Peyer's patch (tissue), 4 donors: ENCODE measurements at places on chromosomes 2 and 18.

DNA sequence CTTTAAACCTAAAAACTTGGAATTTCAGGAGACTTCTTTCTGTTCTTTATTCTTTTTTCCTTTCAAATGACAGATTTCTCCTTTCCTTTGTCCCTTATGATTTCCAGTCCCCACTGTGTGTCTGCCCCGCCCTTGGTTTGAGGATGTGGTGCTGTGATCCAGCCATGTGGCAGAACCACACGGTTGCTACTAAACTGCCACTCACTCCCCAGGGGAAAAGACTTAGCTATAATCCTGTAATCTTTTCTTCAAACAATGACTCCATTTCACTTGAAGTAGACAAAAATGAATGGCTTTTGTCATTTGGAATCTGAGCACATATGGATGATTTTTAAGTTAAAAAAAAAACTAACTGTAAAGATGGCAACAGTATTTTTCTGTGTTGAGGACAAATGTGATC, 76.2 kb upstream of the STAM2 start:
- no peak for DNase-seq

DNA sequence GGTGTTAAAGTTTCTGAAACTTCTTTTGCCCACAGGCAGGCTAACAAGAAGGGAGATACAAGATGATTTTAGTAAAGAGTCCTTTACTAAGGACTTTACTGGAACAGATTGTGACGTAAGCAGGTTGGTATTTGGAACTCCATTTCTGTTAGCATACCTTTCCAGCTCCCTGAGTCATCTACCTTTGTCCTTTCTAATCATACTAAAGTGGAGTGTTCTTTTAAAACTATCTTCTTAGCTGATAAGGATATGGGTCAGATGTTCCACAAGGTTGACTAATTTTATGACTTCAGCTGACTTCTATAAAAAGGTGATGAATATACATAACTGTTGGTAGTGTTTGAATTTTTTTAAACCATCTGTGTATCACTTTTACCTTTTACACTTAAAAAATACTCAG, 21.1 kb downstream of the UGP2 start:
- DNase-seq: no peak

DNA sequence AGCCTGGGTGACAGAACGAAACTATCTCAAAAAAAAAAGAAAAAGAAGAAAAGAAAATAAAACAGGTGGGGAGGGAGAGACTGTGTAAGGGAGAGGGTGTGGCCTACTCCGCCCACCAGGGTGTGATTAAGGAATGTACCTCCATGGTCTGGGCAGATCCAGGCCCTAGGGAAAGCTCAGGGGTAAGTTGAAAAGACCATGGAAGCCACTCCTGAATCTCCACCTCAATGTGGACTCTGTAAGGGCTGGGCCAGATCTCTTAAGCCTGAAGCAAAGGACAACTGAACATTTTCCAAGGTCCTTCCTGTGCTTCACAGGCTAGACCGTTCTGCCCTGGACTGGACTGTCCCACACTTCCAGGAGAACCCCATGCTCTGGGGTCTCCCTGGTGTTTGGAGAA, 9.7 kb upstream of the ATG16L1 start:
- no peak for DNase-seq

DNA sequence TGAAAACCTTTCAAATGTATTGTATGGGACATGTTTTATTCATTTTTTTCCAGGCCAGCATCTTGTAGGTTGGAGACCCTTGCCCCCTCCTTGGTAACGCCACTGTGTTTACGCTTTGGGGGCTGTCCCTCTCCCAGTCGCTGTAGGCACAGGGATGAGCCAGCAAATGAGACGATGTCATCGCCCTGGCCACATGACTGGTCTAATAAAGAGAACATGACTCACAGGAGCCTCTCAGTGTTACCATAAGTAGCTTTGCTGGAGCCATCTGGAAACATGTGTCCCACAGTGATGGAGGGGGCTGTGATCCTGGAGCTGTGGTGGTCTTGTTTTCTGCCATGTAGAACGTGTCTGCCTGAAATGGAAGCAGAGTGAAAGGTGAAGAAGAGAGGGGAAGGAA, 78.9 kb downstream of the CD8B2 start:
- DNase-seq: no peak

- no peak for DNase-seq
Measured at GRCh38 chr2:126239320-126239955, 416.5 kb upstream of the GYPC start.

- peak; percentile 98 for DNase-seq
Measured at GRCh38 chr2:39120771-39121522, at the start of gene SOS1. SOS1 (minus strand) TSS chr2:39121051; CDS start chr2:39120422, 629 bp downstream.

DNA sequence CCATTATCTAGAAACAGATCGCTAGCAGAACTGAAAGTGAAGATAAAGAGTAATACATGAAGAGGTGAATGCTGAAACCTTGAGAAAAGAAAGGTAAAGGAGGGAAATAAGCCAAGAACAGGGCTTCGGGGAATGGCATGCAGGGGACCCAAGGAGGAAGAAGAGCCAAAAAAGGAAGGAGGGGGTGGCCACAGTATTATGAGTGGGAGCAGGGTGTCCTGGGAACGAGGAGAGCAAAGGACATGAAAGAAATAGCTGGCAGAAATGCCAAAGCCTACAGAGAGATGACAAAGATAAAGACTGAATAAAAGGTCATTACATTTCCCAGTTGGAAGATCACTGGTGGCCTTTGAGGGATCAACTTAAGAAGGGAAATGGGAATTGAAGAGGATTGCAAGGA, 82.9 kb downstream of the ACTR3 start:
- no peak for DNase-seq

DNA sequence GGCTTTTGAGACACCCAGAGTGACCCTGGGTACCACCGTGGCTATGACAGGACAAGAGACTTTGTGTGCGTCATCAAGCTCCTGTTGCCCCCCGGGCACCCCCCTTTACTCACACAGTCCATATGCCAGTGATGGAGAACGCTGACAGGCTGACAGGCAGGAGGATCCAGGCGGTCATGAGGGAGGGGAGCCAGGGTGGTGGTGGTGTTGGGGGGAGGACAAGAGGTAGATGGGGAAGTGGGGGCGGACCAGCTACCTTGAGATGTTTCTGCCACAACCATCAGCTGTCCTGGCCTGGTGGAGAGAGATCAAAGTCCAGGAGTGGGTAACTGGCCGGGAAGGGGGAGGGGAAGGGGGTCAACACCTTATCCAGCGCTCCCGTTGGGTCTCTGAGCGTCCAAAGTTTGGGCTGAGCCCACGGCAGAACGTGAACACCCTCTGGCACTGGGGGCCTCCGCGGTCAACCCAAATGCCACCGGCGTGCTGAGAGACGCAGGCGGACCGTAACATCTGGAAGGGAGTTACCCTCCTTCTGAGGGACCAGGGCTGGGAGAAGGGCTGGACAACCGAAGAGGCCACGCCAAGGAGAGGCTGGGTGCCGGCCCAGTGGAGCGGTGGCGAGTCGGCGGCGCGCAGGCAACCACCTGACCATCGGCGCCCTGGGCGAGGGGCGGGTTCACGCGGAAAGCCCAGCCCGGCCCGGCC, 575 bp downstream of the TMEM150A start:
- peak; percentile 56 for DNase-seq

GRCh38 chr18:70261141-70261788, 27.6 kb upstream of the SOCS6 start:
- DNase-seq: no peak

DNA sequence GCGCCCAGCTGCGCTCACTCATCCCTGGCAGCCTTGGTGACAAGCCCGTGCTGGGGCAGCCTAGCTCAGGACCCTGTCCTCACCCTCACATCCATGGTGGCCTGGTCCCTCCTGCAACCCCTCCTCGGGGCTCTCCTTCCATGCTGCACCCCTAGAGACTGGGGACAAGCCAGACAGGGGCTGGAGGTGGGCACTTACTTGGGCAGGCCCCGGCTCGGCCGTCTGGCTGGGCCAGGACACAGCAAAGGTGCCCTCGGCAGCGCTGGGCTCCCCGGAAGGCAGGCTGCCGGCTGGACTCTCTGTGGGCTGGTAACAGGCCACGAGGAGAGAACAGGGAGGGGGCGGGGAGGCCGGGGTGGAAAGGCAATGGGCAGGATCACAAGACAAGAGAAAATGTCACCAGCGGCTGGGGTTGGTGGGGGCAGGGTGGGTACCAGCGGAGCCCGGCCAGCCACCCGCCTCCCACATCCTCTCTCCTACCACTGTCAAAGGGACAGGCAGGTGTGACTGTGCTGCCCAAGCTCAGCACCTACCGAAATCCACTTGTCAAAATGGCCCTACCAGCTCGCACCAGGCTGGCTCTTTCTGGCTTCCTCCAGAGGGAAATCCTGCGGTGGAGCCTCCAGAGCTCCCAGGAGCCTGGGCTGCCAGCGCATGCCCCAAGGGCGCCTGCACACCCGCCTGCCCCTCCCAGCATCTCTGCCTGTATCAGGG, 54.7 kb downstream of the BIN1 start:
- DNase-seq: no peak

GRCh38 chr2:223058952-223059716, 7.1 kb downstream of the KCNE4 start:
- DNase-seq: no peak

DNA sequence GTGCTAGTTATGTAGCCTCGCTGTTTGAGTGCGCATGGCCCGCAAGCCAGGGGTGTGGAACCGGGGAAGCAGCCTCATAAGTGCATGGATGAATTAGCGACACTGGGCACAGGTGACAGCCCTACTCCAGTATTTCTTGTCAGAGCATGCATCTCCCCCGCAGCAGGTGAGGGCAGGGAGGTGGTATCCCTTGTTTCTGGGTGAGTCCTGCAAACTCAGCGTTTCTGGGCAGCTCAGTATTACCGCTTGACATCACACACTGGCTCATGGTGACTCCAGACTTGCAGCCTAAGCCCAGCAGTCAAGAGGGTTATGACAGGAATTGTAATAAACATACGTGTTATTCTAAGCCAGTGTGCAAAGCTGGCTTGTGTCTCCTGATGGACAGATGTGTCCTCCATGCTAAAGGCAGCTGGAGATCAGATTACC, 2.5 kb downstream of the CABLES1 start:
- no peak for DNase-seq

GRCh38 chr2:65866148-65866547, 433.7 kb upstream of the SPRED2 start:
- DNase-seq: no peak

GRCh38 chr2:240462073-240462706, 26.7 kb downstream of the GPC1 start:
- DNase-seq: no peak

DNA sequence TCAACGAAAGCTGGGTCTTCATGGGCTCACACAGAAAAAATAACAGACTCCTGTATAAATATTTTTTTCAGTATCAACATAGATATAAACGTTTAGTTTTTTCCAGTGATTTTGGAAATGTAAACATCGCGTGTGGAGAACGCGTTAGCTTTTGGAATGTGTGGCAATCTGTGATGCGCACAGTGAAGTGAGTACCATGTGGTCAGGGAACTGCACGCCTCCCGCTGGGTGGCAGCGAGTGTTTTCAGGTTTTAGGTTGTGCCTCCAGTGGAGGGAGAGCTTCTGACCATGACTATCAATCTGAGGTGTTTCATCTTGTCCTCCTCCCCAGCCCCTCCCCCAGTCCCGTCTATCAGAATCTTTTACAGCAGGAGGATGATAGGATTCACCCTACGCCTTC, 127.8 kb downstream of the ARHGAP28 start:
- no peak for DNase-seq

GRCh38 chr2:57075226-57075625, 891.4 kb downstream of the CCDC85A start:
- no peak for DNase-seq

- no peak for DNase-seq
Measured at GRCh38 chr2:125172181-125172580, 1147.1 kb downstream of the CNTNAP5 start.

DNA sequence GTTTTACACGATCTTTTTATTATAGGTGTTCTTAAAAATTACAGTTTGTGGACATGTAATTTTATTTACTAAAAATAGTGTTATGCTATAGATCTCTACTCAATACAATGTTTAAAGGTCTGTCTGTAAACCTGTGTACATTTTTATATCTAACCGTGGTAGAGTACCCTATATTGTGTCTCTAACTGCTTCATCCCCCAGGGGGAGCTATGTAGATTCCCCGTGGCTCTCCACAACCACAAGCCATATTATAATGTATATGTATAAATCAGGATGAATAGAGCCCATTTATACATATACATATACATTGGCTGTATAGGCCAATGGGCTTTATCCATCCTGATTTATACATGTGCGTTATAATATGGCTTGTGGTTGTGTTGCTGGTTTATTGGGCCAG, 59.4 kb downstream of the ADAM23 start:
- no peak for DNase-seq

GRCh38 chr2:152251211-152251610, 75.6 kb upstream of the STAM2 start:
- no peak for DNase-seq

GRCh38 chr18:69257861-69258458, 142.7 kb upstream of the DOK6 start:
- no peak for DNase-seq

- no peak for DNase-seq
Measured at GRCh38 chr2:46010925-46011490, 286.2 kb upstream of the EPAS1 start.

GRCh38 chr2:15894481-15895144, 45.7 kb upstream of the MYCN start:
- no peak for DNase-seq

DNA sequence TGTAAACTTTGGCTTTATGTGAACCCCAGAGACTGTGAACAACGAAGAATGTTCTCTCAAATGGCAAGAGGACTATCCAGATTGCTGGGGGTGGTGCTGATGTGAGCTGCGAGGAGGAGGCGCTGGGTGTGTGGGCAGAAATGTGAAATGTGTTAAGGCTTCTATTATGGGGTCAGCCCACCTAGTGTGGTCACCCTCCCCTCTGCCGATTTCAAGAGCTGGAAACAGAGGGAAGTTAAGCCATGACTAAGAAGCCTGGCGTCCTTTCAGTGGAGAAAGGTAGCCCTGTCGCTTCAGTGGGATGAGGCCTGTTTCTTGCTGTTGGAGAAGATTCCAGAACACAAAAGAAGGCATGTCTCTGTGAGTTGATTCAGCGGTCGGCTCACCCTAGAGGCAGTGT, 89.0 kb upstream of the KCTD1 start:
- DNase-seq: no peak

DNA sequence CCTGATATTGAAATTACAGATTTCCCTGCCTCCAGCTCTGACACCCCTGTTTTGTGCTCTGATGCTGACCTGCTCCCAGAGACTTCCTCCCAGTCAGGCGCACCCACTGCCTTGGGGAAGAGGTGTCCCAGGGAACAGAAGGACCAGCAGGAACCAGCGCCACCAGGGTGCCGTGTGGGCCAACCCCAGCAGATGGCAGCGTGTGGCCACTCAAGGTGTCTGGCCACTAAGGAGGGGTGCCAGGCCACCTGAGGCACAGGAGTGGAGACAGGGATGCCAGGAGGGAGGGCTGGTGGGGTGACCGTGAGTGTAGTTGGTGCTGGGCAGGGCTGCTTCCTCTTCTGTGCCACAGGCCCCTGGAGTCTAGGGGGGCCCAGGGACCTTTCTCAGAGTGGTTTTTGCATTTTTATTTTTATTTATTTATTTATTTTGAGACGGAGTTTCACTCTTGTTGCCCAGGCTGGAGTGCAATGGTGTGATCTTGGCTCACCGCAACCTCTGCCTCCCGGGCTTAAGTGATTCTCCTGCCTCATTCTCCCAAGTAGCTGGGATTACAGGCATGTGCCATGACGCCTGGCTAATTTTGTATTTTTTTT, 56.0 kb downstream of the TEX44 start:
- peak; percentile 90 for DNase-seq
